ENCODE measurements at places on chromosomes 1 and 21.

DNA sequence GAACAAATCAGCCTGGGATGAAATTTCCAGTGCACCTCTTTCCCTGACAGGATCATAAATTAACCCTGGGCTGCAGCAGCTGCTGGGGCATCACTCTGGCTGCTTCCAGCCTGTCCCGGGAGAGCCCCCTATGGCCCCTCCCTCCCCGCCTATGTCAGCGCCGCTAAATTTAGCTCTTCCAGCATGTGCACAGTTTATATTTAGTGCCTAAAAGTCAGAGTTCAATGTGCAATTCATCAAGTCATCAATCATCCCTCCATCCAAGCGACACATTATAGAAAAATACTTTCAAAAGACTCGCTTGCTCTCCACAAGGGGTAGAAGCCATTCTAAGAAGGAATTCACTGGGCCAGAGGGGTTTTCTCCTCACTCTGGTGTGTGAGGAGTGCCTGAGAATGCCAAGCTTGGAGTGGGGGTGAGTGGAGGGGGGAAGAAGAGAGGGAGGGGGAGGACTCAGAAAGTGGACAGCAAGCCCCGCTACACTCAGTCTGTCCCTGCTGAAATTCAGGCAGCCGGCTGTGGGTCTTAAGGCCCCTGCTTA, 37.4 kb downstream of the XCL1 start:
- DNase-seq = no peak

- DNase-seq = no peak
Measured at GRCh38 chr1:231628207-231628876, 1.8 kb downstream of the DISC1 start.

DNA sequence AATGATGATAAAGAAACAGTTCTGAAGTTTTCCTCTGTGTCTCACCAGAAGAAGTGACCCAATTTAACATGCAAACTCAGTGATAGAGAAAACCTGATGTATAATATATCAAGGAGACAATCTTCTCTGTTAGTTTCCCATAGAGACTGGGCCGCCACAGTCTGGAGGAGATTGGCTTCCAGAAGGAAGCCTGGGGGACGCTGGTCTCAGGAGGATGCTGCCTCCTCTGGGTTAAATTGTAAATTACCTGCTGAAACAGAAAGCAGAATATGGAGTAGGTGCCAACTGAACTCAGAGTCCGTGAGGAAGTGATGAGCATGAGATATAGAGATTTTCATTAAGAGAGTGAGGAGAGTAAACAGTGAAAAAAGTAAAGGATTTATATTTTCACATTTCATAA, 15.8 kb downstream of the OR14I1 start:
- DNase-seq = no peak

GRCh38 chr1:55337801-55338447, 122.8 kb upstream of the USP24 start:
- DNase-seq = no peak

DNA sequence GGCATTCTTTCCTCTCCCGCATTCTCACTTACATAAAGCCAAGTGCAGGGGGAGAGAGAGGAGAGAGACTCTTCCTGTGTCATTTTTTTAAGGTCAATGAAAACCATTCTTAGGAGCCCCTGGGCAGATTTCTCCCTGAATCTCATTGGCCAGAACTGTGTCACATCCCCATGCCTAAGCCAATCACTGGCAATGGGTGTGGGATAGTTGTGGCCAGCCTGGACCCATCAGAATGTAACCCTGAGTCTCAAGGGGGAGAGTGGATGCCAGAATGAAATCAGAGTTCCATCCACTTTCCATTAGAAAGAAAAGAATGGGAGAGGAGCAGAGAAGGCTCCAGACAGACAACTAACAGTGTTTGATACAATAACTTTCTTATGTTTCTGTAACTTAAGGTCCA, 31.2 kb upstream of the COQ8A start:
- DNase-seq = no peak

- DNase-seq = no peak
Measured at GRCh38 chr21:32710987-32711386, 16.8 kb downstream of the SYNJ1 start.

- no peak for DNase-seq
Measured at GRCh38 chr1:20343149-20343937, 52.7 kb downstream of the VWA5B1 start.

GRCh38 chr1:62437273-62437940, 558 bp downstream of the USP1 start:
- no peak for DNase-seq

- no peak for DNase-seq
Measured at GRCh38 chr1:51624855-51625254, 8.0 kb downstream of the OSBPL9 start.

- no peak for DNase-seq
Measured at GRCh38 chr1:58652651-58653184, 47.1 kb downstream of the MYSM1 start.

- DNase-seq = peak; percentile 23
Measured at GRCh38 chr1:172966844-172967540, 83.7 kb downstream of the TNFSF18 start.

GRCh38 chr1:48777219-48777895, 666 bp upstream of the BEND5 start:
- DNase-seq = no peak

GRCh38 chr21:44919913-44920693, 596 bp downstream of the ITGB2 start:
- DNase-seq = no peak

DNA sequence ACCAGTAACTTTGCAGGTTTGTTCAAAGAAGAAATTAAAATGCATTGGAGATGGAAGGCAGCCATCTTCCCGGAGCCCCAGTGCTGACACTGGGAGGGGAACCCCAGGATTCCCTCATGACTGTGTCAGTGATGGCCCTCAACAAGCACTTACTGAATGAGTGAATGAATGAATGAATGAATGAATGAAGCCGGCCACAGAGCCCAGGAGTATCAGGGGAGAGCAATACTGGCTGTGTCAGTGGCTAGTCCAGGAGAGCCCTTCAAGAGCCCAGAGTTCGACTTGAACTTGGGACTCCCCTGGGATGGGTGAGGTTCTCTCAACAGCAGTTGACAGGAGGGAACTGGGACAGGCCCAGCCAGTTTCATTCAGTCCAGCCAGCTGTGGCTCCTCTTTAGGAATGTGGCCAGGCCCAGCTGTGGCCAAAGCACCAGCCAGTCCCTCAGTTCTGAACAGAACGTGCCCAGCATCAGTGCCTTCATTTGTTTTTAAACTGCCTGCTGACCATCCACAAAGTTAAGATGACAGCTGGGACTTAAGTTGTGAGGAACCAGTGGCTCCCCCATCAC, 9.2 kb upstream of the ERG start:
- DNase-seq = no peak

DNA sequence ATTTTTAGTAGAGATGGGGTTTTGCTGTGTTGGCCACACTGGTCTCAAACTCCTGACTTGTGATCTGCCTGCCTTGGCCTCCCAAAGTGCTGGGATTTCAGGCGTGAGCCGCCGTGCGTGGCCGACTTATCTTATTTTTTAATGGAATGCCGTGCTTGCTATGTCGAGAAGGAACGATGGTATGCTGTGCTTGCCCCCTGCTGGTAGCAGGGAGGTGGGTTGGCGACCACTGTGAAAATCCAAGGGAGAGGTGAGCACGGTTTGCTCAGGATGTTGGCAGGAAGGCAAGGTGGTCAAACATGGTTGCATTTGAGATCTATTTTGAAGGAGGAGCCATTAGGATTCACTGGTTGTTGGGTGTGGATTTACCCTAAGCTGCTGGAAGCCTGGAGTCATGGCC, 45.8 kb upstream of the RCC2 start:
- DNase-seq = no peak

Measured in SW 1271 (cell line).